Right lobe of liver (tissue), 6 donors: ENCODE measurements at places on chromosomes 12 and 14. TPM values are rescaled to one million over a fixed set of nuclear protein-coding genes. Genes with fewer than 3 reads are reported as not detected.

- no peak overlapping the region for H3K27ac ChIP-seq
- no peaks in the 10 kb centered on the region for H3K4me1 ChIP-seq
- no peaks in the 10 kb centered on the region for H3K36me3 ChIP-seq
- H3K27me3 ChIP-seq = no peaks in the 10 kb centered on the region
- DNase-seq = peak; percentile 56
- no peak overlapping the region for H3K4me3 ChIP-seq
Observed at GRCh38 chr14:24329736-24330135, 5.1 kb downstream of the ADCY4 start.

DNA sequence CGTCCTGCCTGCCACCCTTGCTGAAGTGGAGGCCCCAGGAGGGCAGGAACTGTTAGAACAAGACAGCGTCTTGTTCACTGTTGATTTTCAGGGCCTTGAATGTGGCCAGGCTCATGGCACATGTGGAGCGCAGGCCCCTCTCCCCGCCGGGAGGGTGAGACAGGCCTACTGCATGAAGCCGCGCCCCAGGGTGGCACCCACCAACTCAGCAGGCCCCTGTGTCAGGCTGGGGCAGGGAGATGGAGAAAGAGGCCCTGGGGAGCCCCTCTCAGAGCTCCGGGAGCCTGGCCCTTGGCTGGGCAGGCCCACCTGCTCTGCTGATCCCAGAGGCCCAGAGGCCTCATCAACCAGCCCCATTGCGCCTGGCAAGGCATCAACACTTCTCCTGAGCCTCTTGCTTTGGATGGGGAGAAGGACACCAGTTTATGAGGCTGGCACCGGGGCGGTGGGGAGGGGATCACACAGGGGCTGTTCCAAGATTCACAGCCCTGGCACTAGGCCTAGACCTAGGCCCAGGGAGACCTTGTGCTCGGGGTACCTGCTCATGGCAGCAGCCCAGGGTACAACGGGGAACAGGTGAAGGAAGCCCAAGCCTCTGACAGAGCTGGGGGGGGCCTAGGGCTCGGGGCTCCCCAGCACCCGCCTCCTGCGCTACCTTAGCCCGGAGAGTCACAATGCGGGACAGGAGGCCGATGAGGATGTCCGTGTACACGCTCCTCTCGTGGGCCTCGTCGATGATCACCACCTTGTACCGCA is 18.1 kb downstream of the DHX37 start:
- no peak overlapping the region for H3K27ac ChIP-seq
- no peak overlapping the region for H3K4me3 ChIP-seq
- H3K27me3 ChIP-seq = no peaks in the 10 kb centered on the region
- no peaks in the 10 kb centered on the region for H3K4me1 ChIP-seq
- H3K36me3 ChIP-seq = peaks cover 8% of the 10 kb centered on the region

- no peaks in the 10 kb centered on the region for H3K36me3 ChIP-seq
- H3K4me1 ChIP-seq = no peaks in the 10 kb centered on the region
- H3K4me3 ChIP-seq = no peak overlapping the region
Observed at GRCh38 chr12:44227616-44228015, 391.7 kb downstream of the TMEM117 start.

DNA sequence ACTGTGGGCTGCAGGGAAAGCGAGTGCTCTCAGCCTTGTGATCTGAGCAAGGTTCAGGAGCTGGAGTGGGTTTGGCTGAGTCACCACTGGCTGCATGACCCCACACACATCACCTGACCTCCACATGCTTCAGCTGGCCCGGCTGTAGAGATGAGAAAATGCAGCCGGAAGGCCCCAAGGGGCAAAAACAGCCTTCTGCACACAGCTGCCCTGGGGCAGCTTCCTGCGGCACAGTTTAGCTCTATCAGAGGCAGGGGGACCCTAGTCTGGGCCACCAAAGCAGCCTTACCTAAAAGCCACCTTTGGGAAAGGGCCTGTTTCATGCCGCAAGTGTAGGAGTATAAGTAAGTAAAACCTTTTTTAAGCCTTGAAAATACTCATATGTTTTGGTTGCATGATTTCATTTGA is 123.3 kb downstream of the SSPN start:
- H3K4me3 ChIP-seq = no peak overlapping the region
- H3K36me3 ChIP-seq = no peaks in the 10 kb centered on the region
- H3K27me3 ChIP-seq = no peaks in the 10 kb centered on the region
- H3K4me1 ChIP-seq = no peaks in the 10 kb centered on the region

The C14orf39 gene
- total RNA-seq = not detected
